Putamen (tissue), 1 donor: ENCODE measurements at places on chromosomes 5 and 9.

- DNase-seq: no peak
These were observed 214.3 kb downstream of the C9orf50 start for GRCh38 chr9:129406278-129407225.

GRCh38 chr5:177509991-177510566, 453 bp upstream of the DOK3 start:
- no peak for DNase-seq

GRCh38 chr5:126515337-126515736, 79.7 kb downstream of the ALDH7A1 start:
- no peak for DNase-seq

GRCh38 chr9:6564360-6564759, 81.2 kb downstream of the GLDC start:
- DNase-seq: no peak
